WTC11 (cell line): ENCODE measurements at places on chromosomes 11 and 22. TPM values are rescaled to one million over a fixed set of nuclear protein-coding genes. Genes with fewer than 3 reads are reported as not detected.

The GRM5 gene
- 0.11 to 0.13 TPM (median 0.11 TPM) in 3 replicates for total RNA-seq

The MIOX gene
- total RNA-seq: 0.33 to 0.57 TPM (median 0.41 TPM) in 3 replicates

The ARHGAP20 gene
- total RNA-seq: 0.07 to 0.15 TPM (median 0.07 TPM) in 3 replicates

The AAMDC gene
- 22.8 to 29.9 TPM (median 28.2 TPM) in 3 replicates for total RNA-seq

The JAML gene
- total RNA-seq: 0.24 to 0.37 TPM in 2 of 3 replicates, not detected in the other

The PATE4 gene
- total RNA-seq: not detected in 3 replicates

The FUT4 gene
- total RNA-seq: 5.1 to 7.7 TPM (median 5.5 TPM) in 3 replicates

The ESAM gene
- total RNA-seq: 0.44 to 0.64 TPM (median 0.48 TPM) in 3 replicates

The TREH gene
- 0.09 TPM in 1 of 3 replicates, not detected in the others for total RNA-seq

The C22orf31 gene
- not detected in 3 replicates for total RNA-seq

The KCNQ1OT1 gene
- 2.1 to 2.4 TPM (median 2.3 TPM) in 3 replicates for total RNA-seq

The MUC15 gene
- total RNA-seq: not detected in 3 replicates

The CDCA5 gene
- total RNA-seq: 80.6 to 95.9 TPM (median 86.9 TPM) in 3 replicates

The FIBIN gene
- 0.34 to 0.48 TPM (median 0.37 TPM) in 3 replicates for total RNA-seq

The KRTAP5-11 gene
- total RNA-seq: not detected in 3 replicates

The IGLL1 gene
- total RNA-seq: not detected in 3 replicates

The MMP1 gene
- 0.11 TPM in 1 of 3 replicates, not detected in the others for total RNA-seq

The MS4A4E gene
- total RNA-seq: 0.18 TPM in 1 of 3 replicates, not detected in the others

The SLC22A8 gene
- total RNA-seq: not detected in 3 replicates

The SYTL2 gene
- 4.3 to 7.1 TPM (median 6.5 TPM) in 3 replicates for total RNA-seq

The MACROD1 gene
- 36.9 to 54.4 TPM (median 52.9 TPM) in 3 replicates for total RNA-seq
